ENCODE measurements at places on chromosomes 4 and X. TPM values are rescaled to one million over a fixed set of nuclear protein-coding genes. Genes with fewer than 3 reads are reported as not detected.

DNA sequence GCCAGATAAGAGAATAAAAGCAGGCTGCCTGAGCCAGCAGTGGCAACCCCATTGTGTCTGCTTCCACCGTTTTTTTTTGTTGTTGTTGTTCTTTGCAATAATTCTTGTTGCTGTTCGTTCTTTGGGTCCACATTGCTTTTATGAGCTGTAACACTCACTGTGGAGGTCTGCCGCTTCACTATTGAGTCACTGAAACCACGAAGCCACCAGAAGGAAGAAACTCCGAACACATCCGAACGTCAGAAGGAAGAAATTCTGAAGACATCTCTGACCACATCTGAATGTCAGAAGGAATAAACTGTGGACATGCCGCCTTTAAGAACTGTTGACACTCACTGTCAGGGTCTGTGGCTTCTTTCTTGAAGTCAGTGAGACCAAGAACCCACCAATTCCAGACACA is 110.5 kb downstream of the PCDH18 start:
- no peak for DNase-seq
- no peaks in the 10 kb centered on the region for H3K4me1 ChIP-seq

The SCLT1 gene
- total RNA-seq, result 21.2 TPM

DNA sequence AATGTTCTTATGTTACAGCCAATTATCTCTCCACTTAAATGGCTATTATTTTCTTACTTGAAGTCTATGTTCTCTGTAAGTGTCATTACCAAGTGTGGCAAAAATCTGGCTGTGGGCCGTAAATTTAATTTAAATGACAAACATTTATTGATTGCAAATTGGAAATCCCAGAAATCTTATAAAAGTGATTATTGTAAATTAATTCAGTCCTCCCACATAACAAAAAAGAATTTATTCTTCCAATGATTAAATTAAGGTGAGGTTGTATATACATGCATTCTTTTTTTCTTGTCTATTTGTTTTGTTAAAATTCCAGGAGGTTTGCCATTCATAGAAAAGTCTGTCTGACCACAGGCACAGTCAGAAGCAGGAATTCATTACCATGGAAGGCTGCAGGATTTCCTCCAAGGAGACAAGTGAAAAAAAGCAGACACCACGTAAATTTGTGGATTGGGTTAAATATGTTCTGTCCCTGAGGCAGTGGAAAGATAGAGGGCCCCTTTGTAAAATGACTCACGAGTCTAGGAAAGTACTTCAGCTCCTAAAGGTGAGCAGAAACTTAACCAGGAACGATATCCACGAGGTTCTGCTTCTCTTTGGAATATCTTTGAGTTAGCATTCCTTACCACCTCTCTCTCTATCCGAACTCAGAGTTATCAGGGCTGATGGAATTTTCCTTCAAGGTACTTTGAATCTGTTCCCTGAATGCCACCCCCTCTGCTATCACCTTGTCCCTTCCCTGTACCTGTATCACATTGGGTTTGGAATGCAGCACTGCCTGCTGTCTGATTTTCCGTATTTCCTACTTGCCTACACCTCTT is 10.7 kb downstream of the PPARGC1A start:
- H3K4me1 ChIP-seq, result peaks cover 49% of the 10 kb centered on the region
- H3K36me3 ChIP-seq, result peaks cover 6% of the 10 kb centered on the region
- H3K27ac ChIP-seq, result peak overlapping the region; percentile 26

DNA sequence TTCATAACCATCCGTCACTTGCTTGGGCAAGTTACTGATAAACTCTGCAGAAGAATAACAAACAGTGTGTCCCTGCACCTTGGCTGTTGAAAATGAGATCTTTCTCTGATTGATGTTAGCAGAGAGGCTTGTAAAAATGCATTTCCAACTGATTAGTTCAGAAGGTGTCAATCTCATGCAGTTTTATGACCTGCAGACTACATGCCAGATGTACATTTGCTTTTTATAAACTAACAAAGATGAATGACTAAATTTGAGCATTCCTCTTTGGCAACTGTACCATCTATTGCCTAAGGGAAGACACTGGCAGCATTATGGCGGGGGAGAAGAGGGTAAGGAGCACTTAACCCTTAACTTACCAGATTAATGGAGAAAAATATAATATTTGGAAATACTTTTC is 192.8 kb downstream of the DCTD start:
- DNase-seq, result no peak
- H3K27me3 ChIP-seq, result no peaks in the 10 kb centered on the region
- no peak overlapping the region for H3K4me3 ChIP-seq

The KCNIP4 gene
- 6.2 TPM for total RNA-seq

DNA sequence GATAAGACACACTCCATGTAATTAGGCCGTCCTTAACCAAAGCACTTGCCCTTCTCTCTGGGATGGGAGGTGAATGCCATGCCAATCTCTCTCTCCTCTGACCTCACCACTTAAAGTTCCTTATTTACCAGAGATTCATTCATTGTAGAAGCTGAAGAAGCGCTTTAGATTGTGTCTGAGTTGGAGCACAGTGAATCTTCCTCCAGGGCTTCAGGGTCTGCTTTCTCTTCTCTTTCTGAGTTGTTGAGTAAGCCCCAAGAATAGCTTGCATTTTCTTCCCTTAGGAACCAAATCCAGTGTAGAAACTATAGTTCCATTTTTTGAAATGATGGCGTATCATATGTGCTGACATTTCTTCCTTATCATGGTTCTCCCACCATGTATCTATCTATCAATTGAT is 104.5 kb upstream of the MAML3 start:
- H3K27ac ChIP-seq, result no peak overlapping the region
- no peak for DNase-seq
- H3K36me3 ChIP-seq, result no peaks in the 10 kb centered on the region
- H3K4me1 ChIP-seq, result peaks cover 25% of the 10 kb centered on the region
- H3K27me3 ChIP-seq, result no peaks in the 10 kb centered on the region
- H3K4me3 ChIP-seq, result no peak overlapping the region

The L1CAM gene
- total RNA-seq, result 2.9 TPM

DNA sequence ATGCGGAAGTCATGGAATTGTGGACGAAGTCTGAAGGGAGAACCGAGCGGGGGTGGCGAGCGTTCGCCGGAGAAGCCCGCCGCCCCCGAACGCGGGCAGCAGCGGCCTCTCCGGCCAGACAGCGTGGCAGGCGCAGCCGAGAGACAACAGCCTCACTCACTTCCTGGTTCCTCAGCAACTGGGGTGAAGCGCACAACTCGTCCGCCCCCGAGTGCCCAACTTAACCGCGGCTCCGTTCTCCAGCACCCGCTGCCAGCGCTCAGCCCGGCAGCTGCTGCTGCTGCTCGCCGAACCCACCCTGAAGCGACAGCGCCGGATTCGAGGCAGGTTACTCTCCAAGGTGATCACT is 68.0 kb downstream of the NOCT start:
- H3K27ac ChIP-seq, result peak overlapping the region; percentile 91
- H3K4me1 ChIP-seq, result peaks cover 25% of the 10 kb centered on the region
- H3K27me3 ChIP-seq, result no peaks in the 10 kb centered on the region
- no peaks in the 10 kb centered on the region for H3K36me3 ChIP-seq
- DNase-seq, result no peak
- H3K4me3 ChIP-seq, result peak overlapping the region; percentile 95

The F11 gene
- 1.0 TPM for total RNA-seq

DNA sequence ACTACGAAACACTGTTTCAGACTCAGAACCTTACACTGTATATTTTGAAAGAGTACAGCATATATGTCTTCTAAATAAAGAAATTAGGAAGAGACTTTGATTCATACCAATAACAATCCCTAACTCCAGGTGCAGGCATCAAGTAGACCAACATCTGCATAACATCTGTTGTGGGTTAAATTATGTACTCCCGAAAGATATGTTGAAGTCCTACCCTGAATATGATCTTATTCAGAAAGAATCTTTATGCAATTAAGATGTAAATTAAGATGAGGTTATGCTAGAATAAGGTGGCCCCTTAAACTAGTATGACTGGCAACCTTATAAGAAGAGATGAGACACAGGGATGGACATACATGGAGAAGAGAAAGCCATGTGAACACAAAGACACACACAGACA is 117.9 kb downstream of the INPP4B start:
- DNase-seq, result no peak
- H3K27ac ChIP-seq, result no peak overlapping the region
- H3K4me3 ChIP-seq, result no peak overlapping the region
- H3K4me1 ChIP-seq, result no peaks in the 10 kb centered on the region

DNA sequence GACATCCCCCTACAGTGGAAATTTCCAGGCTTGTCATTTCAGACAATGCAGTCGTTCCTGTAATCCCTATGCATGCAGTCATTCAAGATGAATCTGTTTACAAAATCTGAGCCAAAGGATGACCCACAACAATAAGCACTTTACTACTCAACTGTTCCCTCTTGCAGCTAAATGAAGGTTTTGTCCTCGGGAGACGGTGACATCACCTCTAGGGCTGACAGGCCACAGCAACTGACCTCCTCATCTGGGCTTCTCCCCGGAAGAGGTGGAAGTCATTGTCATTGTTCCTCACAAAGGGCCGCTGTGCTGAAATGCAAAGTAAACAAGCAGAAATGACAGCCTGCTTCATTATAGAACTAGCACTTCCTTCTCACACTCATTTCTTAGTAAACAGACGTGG is 29.2 kb downstream of the CLRN2 start:
- no peak for DNase-seq
- peaks cover 4% of the 10 kb centered on the region for H3K27me3 ChIP-seq
- H3K27ac ChIP-seq, result no peak overlapping the region

The GCNA gene
- total RNA-seq, result 0.79 TPM

The PDE6B gene
- 12.2 TPM for total RNA-seq

GRCh38 chrX:112056886-112057285 is 25.7 kb downstream of the TRPC5 start:
- no peak overlapping the region for H3K27ac ChIP-seq
- H3K27me3 ChIP-seq, result peaks cover 3% of the 10 kb centered on the region
- no peak for DNase-seq
- H3K36me3 ChIP-seq, result no peaks in the 10 kb centered on the region
- no peaks in the 10 kb centered on the region for H3K4me1 ChIP-seq

Measured in type B pancreatic cell (in vitro differentiated cells).